ENCODE measurements at places on chromosomes 7 and 10.

DNA sequence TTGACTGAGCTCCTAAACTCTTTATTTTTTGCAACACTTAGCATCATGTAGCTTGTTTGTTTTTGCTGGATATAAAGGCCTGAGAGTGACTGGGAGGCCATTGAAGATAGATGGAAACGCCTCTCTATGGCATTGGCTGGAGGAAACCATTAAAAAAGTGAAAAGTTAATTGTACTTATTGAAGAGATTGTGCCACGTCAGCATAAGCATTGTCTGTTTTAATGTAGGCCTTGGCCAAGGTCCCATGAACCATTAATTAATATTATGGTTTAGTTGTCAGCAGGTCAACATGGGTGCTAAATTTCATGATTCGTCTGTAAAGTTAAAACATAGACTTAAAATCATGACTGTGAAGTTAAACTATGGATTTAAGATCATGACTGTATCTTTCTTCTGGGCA is 178.6 kb downstream of the GATA3 start:
- no peak for DNase-seq

DNA sequence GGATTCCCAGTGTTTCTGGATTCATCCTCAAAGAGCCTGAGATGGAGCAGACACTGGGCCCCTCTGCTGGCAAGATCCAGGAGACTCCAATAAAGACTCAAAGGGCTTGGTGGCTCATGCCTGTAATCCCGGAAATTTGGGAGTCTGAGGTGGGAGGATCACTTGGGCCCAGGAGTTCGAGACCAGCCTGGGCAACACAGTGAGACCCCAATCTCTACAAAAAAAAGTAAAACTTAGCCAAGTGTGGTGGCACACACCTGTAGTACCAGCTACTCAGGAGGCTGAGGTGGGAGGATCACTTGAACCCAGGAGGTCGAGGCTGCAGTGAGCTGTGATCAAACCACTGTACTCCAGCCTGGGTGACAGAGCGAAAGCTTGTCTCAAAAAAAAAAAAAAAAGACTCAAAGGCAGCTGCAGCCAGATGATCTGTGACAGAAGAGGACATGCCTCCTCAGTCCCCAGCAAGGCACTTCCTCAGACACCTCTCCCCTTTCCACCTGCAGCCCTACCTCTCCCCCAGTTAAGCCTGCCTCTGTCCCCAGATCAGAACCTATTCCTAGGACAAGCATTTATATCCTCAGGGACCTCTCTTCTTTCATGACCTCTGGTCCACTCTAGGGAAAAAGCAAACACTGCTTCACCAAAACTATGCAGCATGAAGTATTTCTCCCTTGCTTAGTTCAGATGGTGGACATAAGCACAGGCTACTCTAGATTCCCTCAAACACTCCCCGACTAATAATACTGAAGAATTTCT is 27.9 kb downstream of the PDLIM1 start:
- DNase-seq: no peak

DNA sequence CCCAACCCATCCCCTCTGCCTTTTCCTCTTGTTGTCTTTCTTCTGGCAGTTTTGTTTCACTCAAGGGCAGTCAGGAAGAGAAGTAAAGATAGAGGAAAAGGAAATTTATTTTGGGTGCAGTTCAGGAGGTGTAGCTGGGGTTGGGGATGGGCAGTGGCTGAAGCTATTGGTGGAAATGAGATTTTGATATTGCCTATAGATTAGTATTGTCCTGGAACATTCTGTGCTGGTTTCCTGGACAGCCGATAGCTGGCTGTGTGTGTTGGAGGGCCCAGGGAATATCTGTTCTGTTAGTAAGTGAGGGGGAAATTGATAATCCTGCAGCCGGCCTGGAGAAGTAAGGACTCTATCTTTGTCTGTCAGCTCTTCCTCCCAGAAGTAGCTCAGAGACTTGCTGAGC is 107.8 kb downstream of the AUTS2 start:
- DNase-seq: no peak

GRCh38 chr10:45594276-45595157 is 78.1 kb downstream of the ZFAND4 start:
- peak; percentile 62 for DNase-seq

DNA sequence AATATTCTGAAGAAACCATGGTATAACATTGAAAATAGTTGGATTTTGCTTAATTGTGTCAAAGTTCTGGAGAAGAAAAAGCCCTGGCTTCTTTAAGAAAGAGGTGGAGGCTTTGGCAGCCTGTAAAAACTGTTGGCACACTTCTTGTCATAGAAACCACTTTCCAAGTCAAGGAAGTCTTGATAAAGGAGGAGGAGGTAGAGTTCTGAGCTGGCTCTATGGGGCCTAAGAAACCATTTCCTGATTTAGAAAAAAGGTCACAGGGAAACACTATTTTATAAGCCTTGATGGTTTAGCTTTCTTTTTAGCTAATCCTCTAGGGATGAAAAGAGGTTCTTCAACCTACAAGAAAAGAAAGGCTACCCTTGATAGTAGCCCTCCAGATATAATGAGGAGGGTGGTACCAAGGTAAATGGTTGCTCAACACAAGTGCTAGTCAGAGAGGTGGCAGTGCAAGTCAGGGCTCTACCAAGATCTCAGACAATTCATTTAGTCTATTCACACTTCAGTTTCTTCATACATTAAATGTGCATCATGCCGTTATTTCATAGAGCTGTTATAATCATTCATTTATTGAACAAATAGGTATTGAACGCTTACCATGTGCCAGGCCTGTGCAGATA is 346.9 kb downstream of the RNLS start:
- DNase-seq: no peak

DNA sequence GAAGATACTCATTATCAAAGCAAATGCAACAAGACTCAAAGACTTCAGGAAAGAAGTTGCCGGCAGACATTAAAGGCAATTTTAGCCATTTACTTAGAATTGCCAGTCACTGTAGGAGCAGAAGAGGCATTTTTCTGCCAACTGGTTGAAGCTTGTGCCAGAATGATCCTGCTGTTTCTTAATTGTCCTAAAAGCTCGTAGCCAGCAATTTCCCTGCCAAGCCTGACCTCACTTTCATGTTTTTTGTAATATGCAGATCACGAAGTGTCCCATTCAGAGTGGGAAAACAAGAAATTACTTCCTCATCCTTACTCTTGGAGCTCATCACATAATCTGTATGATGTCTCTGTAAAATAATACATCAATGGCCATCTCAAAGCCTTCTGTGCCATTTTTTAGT is 130.9 kb upstream of the ANKRD1 start:
- DNase-seq: no peak

DNA sequence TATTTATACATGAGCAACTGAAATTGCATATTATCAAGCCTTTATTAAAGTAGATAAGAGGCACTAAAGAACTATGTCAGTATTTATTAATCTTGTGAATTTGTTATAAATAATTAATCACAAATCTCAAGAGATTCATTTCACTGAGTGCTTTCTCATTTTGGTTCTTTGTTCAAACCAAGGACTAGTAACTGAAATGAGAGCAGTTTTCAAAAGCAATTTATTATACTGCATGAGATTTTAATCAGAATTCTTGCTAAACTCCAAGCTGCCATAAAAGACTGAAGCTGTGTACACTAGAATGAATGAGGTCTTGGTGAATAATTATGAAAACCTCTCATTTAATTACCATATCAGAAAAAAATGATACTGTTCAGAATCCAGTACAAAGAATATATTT is 224.8 kb upstream of the IMMP2L start:
- no peak for DNase-seq

DNA sequence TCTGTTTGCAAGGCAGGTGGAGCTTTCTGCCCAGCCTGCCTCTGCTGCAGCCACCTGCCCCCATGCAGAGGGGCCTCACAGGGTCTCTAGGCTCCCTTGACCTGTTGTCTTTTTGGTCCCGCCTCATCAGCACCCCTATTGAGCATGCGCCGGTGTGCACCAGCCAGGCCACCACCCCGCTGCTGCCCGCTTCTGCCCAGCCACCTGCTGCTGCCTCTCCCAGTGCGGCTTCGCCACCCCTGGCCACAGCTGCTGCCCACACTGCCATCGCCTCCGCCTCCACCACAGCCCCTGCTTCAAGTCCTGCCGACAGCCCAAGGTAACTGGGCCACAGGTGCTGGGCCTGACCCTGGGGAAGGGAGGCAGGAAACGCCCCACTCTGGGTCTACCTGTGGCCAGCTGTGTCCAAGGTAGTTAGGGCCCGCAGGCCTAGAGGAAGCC is 38.1 kb downstream of the LDB3 start:
- DNase-seq: no peak

DNA sequence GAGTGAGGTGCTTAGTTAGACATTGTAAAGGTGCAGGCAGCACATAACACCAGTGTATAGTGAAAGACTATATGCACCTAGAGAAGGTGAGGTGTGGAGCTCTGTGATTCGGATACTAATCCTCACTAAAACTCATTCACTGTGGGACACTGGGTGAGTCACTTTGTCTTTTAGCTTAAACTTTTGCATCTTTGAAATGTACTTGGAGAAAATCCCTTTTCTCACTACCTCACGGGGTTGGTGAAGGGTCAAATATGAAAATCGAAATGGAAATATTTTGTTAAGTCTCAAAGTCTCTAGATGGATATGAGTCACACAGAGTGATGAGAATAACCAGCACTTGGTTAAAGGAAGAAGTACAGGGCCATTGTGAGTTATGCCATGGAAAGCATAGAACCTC is 38.0 kb downstream of the MDFIC start:
- no peak for DNase-seq

DNA sequence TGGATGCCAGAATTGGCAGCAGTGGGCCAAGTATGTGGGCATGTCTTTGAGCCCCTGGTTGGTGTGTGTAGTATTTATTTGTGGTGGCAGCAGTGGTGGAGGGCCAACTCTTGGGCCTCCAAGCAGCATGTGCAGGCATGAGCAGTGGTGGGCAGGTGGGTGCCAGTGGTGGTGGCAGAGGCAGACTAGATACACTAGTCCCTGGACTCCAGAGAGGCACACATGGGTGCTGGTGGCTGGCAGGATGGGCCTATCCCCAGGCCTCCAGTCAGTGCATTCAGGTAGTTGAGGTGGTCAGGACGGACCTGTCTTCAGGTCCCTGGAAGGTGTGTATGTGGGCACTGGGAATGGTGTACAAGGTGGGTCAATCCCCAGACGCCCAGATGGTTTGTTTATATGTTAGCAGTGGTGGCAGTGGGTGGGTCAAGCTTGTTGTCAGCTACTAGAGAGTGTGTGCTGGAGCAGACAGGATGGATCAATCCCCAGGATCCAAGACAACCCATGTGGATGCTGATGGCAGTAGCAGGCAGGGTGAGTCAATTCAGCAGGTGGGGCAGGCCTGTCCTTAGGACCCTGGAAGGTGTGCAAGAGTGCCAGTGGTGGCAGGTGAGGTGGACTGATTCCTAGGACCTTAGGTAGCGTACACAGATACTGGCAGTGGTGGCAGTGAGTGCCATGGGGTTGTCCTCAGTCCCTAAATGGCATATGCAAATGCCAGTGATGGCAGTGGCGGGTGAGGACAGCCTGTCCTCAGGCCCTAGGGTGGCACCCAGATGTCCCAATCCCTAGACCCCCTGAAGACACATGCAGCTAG is 294.3 kb downstream of the RPS24 start:
- DNase-seq: no peak

GRCh38 chr10:11091517-11092102 is 73.9 kb downstream of the CELF2 start:
- no peak for DNase-seq

GRCh38 chr10:97518301-97519043 is 19.7 kb downstream of the UBTD1 start:
- no peak for DNase-seq

- no peak for DNase-seq
These were observed at the start of gene NUDCD3 for GRCh38 chr7:44490351-44491200. NUDCD3 (minus strand) TSS chr7:44490658; CDS start chr7:44490600, 58 bp downstream.

DNA sequence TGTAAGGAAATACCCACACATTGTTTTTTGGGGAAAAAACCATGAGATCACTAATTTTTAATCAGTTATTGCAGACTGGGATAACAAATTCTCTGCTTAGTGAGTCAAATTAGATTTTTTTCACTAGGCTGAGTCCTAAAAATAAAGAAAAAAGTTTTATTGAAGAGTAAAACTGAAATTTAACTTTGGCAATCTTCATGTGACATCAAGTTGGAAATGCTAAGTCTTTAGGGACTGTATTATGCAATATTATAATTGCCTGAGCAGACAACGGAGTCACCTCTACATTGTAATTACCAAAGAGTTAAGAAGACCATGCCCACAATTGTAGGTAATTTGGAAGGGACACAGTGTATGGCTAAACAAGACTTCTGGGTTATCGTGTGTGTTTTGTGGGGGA is 2.2 kb upstream of the CLEC5A start:
- DNase-seq: no peak

DNA sequence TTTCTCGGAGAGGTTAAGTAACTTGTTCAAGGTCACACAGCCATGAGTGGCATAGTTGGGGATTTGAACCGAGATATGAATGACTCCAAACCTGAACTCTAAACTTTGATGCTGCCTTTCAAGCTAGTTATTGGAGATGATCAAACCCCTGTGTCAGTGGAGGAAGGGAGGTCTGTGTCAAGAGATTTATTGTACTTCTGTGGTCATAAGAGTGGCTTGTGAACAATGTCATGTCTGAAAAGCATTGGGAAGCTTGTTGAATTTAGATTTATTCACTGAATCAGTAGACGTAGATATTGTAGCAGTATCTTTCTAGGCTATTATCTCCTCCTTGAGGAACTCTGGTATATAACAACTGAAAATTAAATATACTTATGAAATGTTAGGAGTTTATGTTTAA is 27.3 kb downstream of the SNX10 start:
- no peak for DNase-seq

DNA sequence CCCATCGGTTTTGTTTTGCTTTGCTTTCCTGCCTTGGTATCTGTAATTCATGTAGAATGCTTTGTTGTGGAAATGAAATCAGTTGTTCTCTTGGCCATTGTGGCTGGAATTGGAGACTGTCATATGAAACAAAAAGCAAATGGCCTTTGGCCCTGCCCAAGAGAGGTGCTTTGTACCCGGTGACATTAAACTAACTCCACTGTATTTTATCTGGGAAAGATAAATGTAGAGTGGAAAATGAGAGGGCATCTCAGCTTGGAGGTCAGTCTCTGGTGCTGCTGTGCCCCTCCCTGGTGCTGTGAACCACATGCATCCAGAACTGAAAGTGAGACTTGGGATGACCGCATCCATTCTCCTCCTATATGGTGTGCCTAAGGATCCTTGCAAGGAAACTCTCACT is 75.4 kb downstream of the CDK1 start:
- no peak for DNase-seq

GRCh38 chr10:123147635-123148413 is at the start of gene HMX2:
HMX2 (plus strand) TSS chr10:123148136; CDS start chr10:123148379, 243 bp downstream.
- no peak for DNase-seq

DNA sequence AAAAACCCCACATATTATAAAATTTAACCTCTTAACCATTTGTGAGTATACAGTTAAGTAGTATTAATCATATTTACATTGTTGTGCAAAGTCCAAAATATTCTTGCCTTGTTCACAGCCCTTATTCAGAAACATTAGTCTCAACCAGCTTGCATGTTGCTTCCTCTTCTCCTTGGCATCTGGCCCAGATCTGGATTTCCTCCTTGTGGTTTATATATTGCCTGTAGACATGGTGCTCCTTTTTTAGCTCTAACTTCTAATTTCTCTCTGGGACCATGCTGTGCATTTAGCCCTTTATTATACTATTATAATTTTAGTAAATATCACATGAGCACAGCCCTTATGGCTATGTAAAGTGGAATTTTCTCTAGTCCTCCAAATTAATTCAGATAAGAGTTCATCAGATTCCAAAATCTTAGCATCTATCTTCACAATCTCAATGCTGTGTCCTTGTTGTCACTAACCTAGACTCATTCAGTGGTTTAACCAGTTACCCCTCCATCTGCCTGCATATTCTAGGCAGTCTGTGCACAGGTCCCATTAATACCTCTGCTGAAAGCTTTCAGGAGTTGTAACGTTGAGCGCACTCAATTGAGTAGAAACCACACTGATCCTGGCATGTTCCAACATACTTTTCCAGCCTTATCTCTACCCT is 7.9 kb downstream of the CPED1 start:
- peak; percentile 74 for DNase-seq

- no peak for DNase-seq
These were observed at the start of gene HMX3 for GRCh38 chr10:123135415-123136141. HMX3 (plus strand) TSS chr10:123135970; CDS start chr10:123136051, 81 bp downstream.
